ENCODE measurements at places on chromosomes 12 and 14.

- DNase-seq: no peak
Observed at GRCh38 chr12:52087961-52088820, 8.7 kb downstream of the SMIM41 start.

DNA sequence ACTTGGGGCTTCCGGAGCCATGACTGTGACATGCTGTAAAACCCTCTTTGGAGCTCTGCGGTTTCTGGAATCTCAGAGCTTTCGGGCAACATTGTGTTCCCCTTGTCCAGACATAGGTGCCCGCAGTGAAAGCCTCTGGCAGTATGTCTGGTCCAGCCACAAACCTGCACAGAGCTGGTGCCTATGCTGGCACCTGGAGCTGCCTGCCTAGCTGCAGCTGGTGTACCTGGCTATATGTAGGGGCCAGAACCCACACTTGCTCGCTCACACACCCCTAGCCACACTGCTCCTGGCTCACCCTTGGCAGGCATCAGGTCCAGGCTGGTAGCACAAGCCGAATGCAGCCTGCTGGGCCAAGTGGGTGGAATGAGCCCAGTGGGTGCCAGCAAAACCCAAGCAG lies 861.1 kb downstream of the FLRT2 start:
- no peak for DNase-seq

DNA sequence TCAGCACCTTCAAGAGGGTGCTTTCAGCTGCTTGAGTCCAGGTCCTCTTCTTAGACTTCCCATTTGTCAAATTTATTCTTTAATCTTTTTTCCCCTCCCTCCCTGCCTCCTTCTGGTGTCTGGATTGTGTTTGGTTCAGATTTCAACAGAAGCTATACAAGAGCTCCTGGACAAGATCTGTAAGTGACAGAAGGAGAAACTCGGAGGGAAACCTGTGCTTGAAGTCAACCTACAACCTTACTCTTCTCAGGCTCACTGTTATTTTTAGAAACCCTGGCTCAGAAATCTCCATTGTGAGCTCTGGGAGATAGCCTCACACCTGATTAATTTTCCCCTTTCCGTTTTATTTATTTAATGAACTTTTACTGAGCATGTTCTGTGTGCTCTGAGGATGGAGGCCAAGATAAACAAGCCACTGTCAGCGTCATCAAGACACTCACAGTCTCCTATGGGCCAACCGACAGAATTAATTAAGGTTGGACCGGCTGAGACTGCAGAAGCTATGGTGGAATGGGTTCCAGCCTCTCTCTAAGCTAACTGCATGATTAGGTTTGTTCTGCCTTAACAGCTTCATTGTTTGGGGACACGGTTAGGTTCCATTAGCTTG lies 13.5 kb downstream of the PDE1B start:
- DNase-seq: no peak

DNA sequence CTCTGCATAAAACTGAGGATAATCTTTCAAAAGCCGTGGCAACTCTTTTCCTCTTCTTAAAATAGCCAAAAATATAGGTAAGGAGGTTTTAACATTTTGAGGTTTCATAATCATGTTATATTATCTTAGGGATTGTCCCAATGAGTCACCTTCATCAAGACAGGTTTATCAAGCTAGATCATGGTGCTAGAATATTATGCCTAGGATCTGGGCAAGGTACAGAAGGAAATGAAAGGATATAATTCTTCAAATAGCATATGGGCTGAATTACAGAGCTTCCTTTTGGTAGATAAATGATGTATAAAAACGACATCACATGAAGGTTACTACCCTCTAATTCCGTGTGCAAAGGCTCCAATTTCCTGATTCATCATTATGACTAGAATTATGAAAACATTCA lies 28.6 kb upstream of the TBC1D15 start:
- no peak for DNase-seq

- peak; percentile 18 for DNase-seq
Observed at GRCh38 chr14:87522575-87522974, 470.4 kb downstream of the GALC start.

GRCh38 chr12:91496337-91496736 lies 313.7 kb upstream of the DCN start:
- DNase-seq: no peak

DNA sequence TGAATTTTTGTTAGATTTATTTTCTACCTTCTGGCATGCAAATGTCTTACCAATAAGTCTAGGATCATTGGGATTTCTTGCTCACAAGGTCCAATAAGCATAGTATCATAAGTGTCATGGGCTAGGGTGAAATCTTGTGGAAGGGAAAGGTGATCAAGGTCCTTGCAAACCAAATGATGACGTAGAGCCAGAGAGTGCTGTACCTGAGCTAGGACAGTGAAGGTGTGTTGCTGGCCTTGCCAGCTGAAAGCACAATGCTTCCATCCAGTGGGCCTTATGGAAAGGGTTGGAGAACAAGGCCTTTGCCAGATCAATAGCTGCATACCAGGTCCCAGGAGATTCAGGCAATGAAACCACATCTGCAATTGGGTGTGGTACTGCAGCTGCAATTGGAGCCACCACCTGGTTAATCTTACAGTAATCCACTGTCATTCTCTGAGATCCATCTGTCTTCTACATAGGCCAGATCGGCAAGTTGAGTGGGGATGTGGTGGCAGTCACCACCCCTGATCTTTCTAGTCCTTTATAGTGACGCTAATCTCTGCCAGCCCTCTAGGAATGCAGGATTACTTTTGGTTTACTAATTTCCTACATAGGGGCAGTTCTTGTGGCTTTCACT lies 208.9 kb upstream of the MYL2 start:
- DNase-seq: no peak

GRCh38 chr14:56351861-56352260 lies 227.7 kb upstream of the TMEM260 start:
- no peak for DNase-seq

DNA sequence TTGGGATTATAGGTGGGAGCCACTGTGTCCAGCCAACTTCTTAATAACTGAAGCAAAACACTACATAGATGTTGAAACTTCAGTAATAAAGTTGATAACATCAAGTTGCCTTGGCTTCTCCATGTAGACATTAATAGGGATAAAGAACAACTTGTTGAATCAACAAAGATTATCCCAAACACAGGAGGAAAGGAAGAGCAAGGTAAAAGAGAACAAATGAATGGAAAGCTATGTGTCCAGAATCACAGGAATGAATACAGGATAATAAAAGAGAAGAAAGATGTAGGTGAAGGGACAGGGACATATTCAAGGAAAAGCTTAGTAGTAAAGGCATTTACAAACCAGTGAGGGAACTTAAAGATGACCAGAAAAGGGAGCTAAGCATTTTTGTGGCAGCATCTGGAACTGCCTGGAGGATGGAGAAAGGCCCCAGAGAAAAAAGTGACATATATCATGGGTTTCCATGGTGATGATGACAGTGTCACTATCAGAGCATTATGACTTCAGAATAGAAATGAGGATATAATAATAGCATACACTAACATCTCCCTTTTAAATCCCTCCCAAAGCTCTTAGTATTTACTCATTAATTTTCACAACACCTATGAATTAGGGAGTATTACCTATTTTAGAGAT lies 24.0 kb upstream of the MDM1 start:
- DNase-seq: no peak

DNA sequence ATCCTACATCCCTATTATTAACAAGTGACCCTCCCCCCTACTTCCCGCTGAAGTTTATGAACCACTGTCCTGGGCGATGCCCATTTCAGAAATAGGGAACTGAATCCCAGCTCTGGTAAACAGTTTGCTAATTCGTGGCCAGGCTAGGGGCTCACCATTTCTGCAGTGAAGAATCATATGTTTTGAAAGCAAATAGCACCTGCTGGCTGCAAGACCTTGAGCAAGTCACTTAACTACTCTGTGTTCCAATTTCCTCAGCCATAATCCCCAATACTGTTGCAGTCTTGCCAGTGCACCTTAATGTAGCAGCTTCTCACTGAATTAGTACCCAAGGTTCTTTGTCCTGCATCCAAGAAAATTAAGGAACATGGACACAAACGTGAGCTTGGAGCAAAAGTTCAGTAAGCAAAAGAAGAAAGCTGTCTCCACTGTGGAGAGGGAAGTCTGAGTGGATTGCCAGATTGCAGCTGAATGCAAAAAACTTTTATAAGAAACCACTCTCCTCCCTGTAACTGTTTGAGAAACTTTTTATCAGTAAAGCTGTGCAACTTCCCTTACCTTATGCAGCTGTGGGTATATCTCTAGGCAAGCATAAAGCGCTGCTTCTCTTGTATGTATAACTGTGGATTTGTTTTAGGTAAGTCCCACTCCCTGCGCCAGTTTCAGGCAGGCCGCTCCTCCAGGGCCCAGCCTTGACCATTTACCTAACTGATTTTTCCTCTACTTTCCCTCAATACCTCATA lies 824 bp downstream of the OAS1 start:
- DNase-seq: no peak

Data from SJCRH30 (cell line).